GM23248 (cell line): ENCODE measurements at places on chromosomes 1 and 21. TPM values are rescaled to one million over a fixed set of nuclear protein-coding genes. Genes with fewer than 3 reads are reported as not detected.

DNA sequence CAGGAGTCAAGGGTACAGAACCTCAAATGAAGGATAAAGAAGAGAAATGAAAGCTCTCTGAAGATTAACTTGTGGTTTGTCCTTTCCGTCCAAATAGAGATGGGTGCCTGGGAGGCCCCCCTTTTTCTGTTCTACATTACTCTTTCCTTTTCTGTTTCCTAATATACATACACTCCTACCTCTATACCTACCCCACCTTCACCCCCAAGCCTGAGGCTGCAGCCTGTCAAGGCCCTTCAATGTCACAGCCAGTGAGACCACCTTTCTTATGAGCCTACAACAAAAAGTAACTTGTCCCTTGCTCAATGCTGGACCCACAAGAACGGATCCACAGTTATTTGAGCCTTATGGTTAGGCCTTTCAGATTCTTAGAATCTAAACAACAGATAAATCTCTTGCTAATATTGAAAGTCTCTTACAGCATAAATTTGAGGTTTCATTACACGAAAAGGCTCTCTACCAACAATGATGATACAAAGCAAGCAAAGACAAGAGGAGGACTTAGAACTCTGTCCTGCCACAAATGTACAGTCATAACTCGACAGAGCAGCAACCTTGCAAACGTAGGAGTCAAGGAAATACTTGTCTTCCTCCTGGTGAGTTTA is 4.1 kb upstream of the TRAF3IP3 start:
- H3K4me3 ChIP-seq: no peak overlapping the region
- H3K27me3 ChIP-seq: no peaks in the 10 kb centered on the region
- H3K36me3 ChIP-seq: no peaks in the 10 kb centered on the region

GRCh38 chr1:8693107-8693506 is 124.3 kb downstream of the RERE start:
- H3K4me3 ChIP-seq: no peak overlapping the region
- H3K36me3 ChIP-seq: no peaks in the 10 kb centered on the region
- DNase-seq: no peak
- H3K4me1 ChIP-seq: no peaks in the 10 kb centered on the region

DNA sequence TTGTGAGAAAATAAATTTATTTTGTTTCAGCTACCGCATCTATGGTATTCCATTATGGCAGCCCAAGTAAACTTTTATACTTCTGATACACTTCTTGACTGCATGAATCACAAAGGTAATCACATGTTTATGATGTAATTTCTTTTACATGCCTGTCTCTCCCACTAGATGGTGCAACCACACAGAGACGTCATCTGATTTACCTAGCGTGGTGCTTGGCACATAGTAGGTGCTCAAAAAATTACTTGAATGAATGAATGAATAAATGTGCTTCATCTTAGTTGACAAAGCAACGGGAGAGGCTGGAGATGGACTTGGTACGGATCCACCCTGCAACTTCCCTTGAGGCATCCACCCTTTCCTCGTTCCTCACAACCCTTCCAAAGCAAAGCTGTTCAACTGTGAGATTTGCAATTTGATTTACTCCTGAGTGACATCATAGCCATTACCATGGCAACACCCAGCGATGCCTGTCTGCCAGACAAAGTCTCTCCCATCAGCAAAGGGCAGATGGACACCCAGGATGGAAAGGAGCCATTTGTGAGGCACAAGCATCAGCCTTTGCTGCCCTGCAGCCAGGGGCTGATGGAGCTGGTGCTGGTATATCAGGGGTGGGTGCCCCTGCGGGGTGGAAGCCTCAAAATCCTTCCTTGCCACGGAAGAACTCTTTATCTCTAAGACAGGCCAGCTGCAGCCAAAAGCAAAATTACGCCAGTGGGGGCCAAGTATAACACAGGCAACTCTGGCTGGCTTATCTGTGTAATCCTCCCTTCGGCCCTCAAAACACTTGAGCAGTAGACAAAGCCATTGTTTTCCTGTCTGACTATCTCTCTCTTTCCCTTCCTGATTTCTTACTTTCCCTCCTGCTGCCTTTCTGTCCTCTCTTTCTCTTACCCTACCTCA is 18.9 kb upstream of the VWA5B1 start:
- H3K36me3 ChIP-seq: no peaks in the 10 kb centered on the region
- no peak overlapping the region for H3K27ac ChIP-seq
- no peaks in the 10 kb centered on the region for H3K4me1 ChIP-seq
- H3K4me3 ChIP-seq: no peak overlapping the region

- no peaks in the 10 kb centered on the region for H3K36me3 ChIP-seq
- H3K27me3 ChIP-seq: peaks cover 14% of the 10 kb centered on the region
- DNase-seq: no peak
- H3K4me1 ChIP-seq: peaks cover 9% of the 10 kb centered on the region
- no peak overlapping the region for H3K4me3 ChIP-seq
- no peak overlapping the region for H3K27ac ChIP-seq
These were observed 43.2 kb downstream of the HHAT start for GRCh38 chr1:210371916-210372315.

DNA sequence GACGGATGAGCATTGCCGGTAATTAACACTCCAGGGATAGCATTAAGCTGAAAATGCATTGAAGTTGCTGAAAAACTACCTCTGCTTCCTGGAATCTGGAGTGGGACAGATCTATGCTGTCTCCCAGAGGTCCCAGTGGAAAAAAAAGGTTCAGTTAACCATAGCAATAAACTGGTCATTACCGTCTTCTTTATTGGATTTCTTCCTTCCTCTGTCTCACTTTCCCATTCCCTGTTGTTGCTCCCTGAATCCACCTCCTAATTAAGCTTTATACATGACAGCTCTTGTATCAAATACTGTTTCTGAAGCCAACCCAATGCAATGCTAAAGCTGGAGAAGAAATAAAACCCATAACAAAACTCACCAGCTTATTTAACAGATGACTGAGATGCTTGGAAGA is 1805.9 kb downstream of the NCAM2 start:
- H3K4me3 ChIP-seq: no peak overlapping the region
- H3K4me1 ChIP-seq: no peaks in the 10 kb centered on the region
- H3K27ac ChIP-seq: no peak overlapping the region
- no peaks in the 10 kb centered on the region for H3K36me3 ChIP-seq

DNA sequence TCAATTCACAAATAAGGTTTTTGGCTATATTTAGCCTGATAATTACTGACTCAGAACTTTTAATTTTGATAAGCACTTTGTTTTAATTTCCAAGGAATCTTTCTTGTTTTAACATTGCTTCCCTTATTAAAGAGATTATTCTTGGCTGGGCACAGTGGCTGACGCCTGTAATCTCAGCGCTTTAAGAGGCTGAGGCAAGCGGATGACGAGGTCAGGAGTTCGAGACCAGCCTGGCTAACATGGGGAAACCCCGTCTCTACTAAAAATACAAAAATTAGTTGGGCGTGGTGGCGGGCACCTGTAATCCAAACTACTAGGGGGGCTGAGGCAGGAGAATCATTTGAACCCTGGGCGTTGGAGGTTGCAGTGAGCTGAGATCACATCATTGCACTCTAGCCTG is 13.8 kb downstream of the ALG14 start:
- H3K4me1 ChIP-seq: peaks cover 6% of the 10 kb centered on the region
- no peak overlapping the region for H3K27ac ChIP-seq
- H3K36me3 ChIP-seq: peaks cover under 1% of the 10 kb centered on the region; the same call in 1 of the 2 replicates
- H3K4me3 ChIP-seq: no peak overlapping the region

- H3K27me3 ChIP-seq: peaks cover 42% of the 10 kb centered on the region
- no peaks in the 10 kb centered on the region for H3K36me3 ChIP-seq
- no peak overlapping the region for H3K27ac ChIP-seq
- peak; percentile 38 for DNase-seq
- H3K4me1 ChIP-seq: no peaks in the 10 kb centered on the region
These were observed 2.8 kb upstream of the HAPLN2 start for GRCh38 chr1:156616463-156616862.

- no peak overlapping the region for H3K4me3 ChIP-seq
- H3K4me1 ChIP-seq: peaks cover under 1% of the 10 kb centered on the region; the same call in 1 of the 2 replicates
- no peak overlapping the region for H3K27ac ChIP-seq
- no peaks in the 10 kb centered on the region for H3K27me3 ChIP-seq
- no peak for DNase-seq
- no peaks in the 10 kb centered on the region for H3K36me3 ChIP-seq
These were observed 7.2 kb upstream of the TRAF3IP3 start for GRCh38 chr1:209748620-209749019.

GRCh38 chr21:41507521-41508414 is at the start of gene TMPRSS2:
TSS of gene TMPRSS2 (minus strand) at chr21:41508158. CDS start at chr21:41498133, 10,025 bp downstream.
- no peaks in the 10 kb centered on the region for H3K36me3 ChIP-seq
- peaks cover 65% of the 10 kb centered on the region for H3K27me3 ChIP-seq
- no peak within 1 kb of the TSS for H3K27ac ChIP-seq
- no peak for DNase-seq

DNA sequence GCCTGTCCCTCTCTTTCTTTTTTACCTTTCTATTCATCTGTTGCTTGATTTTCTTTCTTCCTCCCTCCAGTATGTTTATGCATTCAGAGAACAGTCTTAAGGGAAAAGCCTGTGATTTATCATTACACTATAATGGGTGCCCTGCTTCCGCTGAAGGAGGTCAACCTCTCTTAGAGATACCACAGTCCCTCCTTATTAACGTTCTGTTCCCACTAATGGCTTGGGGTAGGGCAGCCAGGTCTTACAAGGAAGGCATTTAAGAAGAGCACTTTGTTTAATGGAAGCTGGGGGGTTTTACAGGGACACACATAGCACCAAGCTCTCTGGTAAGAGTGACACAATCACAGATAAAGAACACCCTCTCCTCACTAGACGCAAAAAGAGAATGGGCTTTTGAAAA is 523.5 kb downstream of the NUF2 start:
- DNase-seq: no peak
- peaks cover 32% of the 10 kb centered on the region for H3K4me1 ChIP-seq
- H3K27me3 ChIP-seq: no peaks in the 10 kb centered on the region
- H3K4me3 ChIP-seq: no peak overlapping the region

DNA sequence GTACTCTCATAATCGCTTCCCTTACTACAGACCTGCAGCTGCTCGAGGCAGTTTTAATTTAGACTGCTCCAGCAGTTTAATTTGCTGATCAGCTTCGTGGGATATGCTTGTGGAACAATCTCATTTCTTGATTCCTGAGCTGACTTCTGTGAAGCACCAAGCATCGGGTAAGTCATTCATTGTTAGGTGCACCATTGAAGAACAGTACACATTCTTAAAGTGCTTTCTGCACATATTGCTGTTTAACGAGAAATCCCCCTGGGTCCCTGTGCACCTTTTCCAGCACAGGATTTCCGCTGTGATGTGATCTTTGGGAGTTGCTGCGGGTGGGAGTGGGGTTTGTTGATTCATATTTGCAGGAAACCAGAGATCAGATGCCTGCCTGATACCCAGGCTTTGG is 9.1 kb downstream of the GALNT2 start:
- no peak for DNase-seq
- H3K4me3 ChIP-seq: no peak overlapping the region
- H3K4me1 ChIP-seq: peaks cover 48% of the 10 kb centered on the region
- H3K27ac ChIP-seq: no peak overlapping the region
- H3K36me3 ChIP-seq: no peaks in the 10 kb centered on the region

- DNase-seq: peak; percentile 17
- no peaks in the 10 kb centered on the region for H3K27me3 ChIP-seq
- no peak overlapping the region for H3K4me3 ChIP-seq
- H3K36me3 ChIP-seq: no peaks in the 10 kb centered on the region; the same call in 1 of the 2 replicates
These were observed 7.2 kb downstream of the VANGL1 start for GRCh38 chr1:115648717-115649691.

DNA sequence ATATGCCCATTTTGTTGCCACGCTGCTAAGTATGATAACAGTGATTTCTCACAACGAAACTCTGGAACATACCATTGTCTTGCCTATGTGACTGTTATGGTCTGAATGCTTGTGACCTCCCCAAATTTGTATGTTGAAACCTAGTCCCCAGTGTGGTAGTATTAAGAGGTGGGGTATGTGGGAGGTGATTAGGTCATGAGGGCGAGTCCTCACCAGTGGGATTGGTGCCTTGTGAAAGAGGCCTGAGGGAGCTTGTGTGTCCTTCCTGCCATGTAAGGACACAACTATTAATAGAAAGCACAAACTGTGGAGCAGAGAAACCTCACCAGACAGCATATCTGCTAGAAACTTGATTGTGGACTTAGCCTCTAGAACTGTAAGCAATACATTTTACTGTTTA is 84.6 kb downstream of the SELENOF start:
- DNase-seq: no peak
- H3K27me3 ChIP-seq: peaks cover 15% of the 10 kb centered on the region; the same call in 1 of the 2 replicates
- no peaks in the 10 kb centered on the region for H3K4me1 ChIP-seq
- H3K4me3 ChIP-seq: no peak overlapping the region
- no peaks in the 10 kb centered on the region for H3K36me3 ChIP-seq

Gene CD52
- not detected in 2 replicates for polyA plus RNA-seq

Gene SAMD11
- polyA plus RNA-seq: 8.0 and 8.2 TPM in 2 replicates
